ENCODE measurements at places on chromosomes 4 and X.

DNA sequence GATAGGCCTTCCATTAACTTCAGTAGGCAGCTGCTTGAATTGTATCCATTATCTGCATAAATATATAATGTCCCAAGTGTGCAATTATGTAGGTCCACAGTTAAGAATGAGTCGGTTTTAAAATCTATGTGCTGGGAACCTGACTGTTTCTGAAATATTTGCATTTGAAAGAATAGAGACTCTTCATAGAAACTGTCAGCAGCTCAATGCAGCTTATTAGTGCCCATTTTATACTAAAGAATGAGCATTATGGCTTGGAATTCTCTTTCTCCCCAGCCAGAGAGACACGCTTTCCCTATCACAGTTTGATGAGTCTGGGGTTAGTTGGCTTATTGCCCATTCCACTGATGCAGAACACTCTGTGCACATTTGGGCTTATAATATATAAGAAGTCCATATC lies 202.0 kb upstream of the PCDH7 start:
- no peak for DNase-seq

- no peak for DNase-seq
These were observed 159.8 kb downstream of the SLC4A4 start for GRCh38 chr4:71498625-71499024.

DNA sequence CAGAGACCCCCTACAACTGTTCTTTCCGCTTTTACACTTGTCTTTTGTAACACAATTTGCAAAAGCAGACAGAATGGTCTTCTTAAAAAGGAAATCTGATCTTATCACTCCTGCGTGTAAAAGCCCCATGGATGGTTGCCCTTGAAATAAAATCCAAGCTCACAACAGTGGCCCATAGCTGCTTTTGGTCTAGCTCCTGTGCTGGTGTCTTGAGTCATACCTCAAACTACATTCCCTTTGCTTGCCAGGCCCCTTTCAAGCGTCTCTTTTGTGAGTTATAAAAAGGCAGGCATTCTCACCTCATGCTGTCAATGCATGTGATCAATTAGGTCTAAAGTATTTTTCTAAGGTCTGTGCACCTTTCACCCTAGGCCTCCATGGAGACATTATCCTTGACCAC lies 27.6 kb downstream of the HPGD start:
- DNase-seq: no peak

- DNase-seq: no peak
These were observed 107.7 kb upstream of the BCOR start for GRCh38 chrX:40205471-40205870.

- DNase-seq: no peak
These were observed 22.2 kb downstream of the CCDC149 start for GRCh38 chr4:24890561-24891126.

DNA sequence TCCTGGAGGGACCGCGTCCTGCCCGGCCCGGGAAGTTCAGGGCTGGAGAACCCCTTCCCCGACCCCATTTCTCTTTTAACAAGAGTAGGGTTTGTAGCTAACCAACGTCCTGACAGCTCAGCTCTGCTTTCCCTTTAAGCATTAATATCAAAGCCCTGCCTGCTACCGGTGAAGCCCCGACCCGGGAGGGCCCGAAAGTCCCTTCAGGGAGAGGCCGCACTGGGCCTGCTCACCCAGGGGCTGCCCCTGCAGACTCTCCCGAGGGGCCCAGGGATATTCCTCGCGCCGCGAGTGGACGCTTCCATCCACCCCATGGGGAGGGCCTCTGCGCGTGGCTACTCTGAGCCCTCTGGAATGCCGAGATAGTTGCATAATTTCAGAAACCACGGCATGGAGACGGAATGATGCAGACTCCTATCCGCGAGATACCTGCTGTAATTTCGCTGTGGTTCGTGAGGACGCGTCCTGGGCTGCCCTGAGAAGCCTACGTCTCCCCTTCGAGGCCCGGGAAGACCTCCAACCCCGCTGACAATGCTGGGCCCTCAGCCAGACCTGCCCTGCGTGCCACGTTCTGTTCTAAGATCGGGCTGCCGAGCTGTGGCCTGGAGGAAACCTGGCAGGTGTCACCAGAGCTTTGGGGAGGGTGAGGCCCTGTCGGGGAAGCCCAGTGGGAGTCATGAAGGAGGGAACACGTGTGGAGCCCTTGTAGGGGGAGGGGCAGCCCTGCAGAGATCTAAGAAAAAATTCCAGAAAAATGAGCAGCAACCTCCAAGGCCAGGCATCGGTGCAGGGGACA lies 999 bp upstream of the CTBP1 start:
- DNase-seq: no peak

DNA sequence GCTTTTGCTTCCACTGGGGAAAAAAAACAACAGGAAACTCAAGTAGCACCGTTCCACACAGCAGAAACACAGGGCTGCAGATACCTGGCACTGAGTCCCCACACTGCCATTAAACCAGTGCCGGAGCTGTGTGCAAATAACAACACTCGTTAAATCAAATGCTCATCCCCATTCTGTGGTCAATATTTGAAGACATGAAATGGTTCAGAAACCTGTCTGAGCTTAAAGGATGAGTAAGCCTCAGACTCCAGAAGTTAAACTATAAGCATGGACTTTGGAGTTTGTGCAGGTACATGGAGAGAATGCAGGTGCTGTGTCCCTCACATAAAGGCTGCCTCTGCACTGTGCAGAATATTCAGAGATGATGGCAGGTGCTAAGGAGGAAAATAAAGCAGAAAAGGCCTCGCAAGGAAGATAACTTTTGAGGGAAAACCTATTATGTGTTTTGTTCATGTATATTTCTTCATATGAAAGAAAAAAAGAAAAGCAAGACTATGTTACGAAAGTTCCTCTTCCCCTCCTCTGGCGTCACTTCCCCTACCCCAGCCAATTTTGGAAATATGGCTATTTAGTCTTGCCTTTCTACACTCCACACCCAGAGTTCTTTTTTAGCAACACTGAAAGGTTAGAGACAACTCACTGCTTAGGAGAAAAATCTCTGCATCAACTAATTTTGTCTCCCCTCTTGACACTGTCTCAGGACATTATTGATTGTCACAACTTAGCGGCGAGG lies 4.6 kb downstream of the MPP1 start:
- DNase-seq: no peak

DNA sequence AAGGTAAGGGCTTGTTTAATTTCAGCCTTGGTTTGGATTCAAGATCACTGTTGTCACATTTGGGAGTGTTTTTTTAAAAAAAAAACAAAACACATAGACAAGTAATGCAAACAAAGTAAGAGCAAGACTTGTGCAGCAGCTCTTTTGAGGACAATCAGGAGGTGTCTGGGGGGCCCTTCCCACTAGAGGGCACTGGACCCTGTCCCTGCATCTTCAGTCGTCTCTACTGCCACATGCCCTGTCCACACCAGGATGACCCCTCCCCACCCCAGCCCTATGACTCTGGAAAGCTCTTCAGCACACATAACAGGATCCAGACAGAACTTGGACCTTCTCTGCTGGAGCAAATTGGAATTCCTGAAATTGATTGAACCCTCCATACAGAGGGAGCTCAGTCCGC lies 71.0 kb downstream of the USP46 start:
- no peak for DNase-seq

DNA sequence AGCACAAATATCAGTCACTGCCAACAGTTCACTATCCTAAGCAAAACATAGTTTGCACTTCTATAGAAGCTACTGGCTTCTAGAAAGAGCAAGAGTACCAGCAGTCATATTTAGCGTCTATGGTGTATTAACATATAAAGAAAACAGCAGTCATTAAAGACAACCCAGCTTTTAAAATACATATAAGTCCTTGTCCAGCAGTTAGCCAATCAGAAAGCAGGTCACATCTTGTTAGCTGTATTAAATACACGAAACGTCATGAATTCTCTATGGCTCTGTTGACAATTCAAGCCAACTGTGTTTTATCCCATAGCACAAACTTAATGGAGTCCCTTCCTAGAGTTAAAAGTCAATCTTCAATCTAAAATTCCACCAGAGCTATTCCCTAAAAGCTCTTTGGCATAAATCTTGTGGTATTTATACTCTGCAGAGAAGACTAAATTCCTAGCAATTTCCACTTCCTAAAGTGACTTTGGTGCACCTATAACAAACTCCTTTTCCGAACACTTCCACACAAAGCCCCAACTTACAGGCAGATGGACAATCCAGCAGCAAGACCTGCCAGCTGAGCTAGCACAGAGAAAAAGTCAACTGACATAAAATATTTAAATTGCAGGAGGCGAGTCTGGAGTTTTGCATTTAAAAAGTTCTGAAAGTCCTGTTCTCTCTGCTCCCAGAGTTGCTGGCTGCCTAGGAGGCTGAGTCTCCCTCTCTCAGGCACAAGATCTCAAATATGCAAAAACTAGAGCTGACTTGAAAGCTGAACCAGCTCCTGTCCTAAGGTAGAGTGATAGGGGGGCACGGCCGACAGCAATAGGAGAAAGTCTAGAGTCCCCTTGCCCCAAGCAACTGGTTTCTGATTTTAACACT lies 1.3 kb downstream of the LDB2 start:
- DNase-seq: no peak

- no peak for DNase-seq
These were observed 123.2 kb downstream of the RBM47 start for GRCh38 chr4:40506492-40506891.

- no peak for DNase-seq
These were observed 12.0 kb downstream of the RAB33B start for GRCh38 chr4:139465922-139466321.

DNA sequence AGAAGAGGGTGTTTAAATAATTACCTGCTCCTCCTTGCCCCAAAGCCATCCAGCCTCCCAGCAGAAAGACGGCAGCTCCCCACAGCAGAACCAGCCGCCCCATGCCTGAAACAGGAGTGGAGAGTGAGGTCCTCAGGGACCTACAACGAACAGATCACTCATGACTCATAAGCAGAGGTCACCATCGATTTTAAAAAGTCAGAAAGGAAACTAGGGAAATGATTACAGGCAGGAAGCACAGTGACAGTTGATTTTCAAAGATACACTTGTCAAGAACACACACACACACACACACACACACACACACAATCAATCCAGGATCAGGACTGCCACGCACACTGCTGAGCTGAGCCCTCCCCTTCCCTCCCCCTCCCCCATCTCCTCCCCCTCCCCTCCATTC lies at the start of gene CRLF2:
Gene CRLF2, minus strand, starts transcription at position 118 of the 400 bp plus-strand sequence. Its CDS starts 15 bp downstream, at position 103.
- DNase-seq: no peak

- no peak for DNase-seq
These were observed 33.9 kb downstream of the NAA11 start for GRCh38 chr4:79292008-79292407.

DNA sequence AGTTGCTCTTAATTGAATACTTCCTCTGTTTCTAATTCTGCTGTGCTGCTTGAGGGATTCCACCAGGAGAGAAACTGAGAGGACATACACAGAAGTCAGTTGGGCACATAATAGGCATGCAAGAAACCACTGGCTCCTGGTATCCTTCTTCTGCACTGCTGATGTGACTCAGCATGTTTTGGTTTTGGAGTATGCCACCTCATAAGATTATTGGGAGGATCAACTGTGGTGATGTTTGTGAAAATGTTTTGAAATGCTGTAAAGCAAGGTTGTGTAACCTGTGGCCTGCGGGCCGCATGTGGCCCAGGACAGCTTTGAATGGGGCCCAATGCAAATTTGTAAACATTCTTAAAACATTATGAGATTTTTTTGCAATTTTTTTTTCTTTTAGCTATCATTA lies 119.6 kb downstream of the GATB start:
- no peak for DNase-seq

GRCh38 chrX:63922221-63922620 lies 137.2 kb upstream of the ARHGEF9 start:
- DNase-seq: no peak

DNA sequence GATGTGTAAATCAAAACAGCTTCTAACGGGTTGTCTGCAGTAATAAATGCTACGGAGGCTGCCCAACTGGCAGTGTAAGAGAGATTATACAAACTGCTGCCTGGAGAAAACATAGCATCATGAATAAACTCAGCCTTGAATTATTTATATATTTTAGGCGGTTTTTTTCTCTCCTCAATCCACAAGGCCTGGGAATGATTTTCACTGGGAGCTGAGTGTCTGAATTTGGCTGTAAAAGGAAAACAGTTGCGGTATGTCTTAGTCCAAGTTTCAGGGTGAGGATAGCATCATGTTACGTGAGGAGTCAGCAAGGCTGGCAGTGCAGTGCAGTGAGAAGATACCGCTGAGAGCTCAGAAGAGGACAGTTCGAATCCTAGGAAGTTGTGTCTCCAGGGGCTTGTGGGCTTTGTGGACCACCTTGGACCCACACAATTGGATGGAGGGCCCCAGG lies 291.5 kb upstream of the BOD1L1 start:
- no peak for DNase-seq

- DNase-seq: no peak
These were observed 147.0 kb upstream of the HPGD start for GRCh38 chr4:174669270-174669669.

- DNase-seq: no peak
These were observed 17.5 kb downstream of the RFC1 start for GRCh38 chr4:39348371-39349315.

DNA sequence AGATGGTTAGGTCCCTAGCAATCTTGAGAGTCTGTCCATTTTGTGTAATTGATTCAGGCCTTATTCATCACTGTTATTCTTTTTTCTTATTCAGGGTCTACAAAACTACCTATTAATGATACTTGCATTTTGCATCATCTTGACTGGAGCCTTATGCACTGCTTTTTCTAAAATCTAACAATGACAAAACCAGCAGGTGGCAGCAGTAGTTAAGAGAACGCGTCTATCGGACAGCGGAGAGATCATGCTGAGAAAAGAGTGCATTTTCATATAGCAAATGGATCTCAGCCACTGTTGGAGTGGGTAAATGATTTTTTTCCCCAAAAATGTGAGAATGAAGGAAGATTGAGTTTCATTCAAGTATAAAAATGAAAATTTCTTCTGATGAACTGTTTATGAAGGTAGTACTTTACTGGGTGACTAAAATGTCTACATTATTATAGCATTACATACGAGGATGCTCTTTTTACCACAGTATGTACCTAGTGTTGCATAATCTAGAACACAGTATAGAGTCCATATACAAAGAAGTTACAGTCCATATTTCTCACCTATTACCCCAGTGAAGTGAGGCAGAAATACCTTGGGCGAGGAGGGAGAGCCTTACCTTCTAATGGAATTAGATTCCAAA lies 43.2 kb downstream of the TMEM144 start:
- DNase-seq: no peak

- no peak for DNase-seq
These were observed 75.5 kb upstream of the TLR3 start for GRCh38 chr4:185993328-185993973.

DNA sequence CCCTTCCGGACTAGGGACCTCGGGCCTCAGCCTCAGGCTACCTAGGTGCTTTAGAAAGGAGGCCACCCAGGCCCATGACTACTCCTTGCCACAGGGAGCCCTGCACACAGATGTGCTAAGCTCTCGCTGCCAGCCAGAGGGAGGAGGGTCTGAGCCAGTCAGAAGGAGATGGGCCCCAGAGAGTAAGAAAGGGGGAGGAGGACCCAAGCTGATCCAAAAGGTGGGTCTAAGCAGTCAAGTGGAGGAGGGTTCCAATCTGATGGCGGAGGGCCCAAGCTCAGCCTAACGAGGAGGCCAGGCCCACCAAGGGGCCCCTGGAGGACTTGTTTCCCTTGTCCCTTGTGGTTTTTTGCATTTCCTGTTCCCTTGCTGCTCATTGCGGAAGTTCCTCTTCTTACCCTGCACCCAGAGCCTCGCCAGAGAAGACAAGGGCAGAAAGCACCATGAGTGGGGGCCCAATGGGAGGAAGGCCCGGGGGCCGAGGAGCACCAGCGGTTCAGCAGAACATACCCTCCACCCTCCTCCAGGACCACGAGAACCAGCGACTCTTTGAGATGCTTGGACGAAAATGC lies at the start of gene WAS:
Gene WAS, plus strand, starts transcription at position 389 of the 572 bp plus-strand sequence. Its CDS starts 55 bp downstream, at position 444.
- no peak for DNase-seq

- DNase-seq: no peak
These were observed 92.5 kb downstream of the RAPGEF2 start for GRCh38 chr4:159195361-159195769.

- DNase-seq: no peak
These were observed 121.4 kb downstream of the SPRY1 start for GRCh38 chr4:123517971-123518370.

Data from stimulated activated CD8-positive, alpha-beta memory T cell treated with anti-CD3 and anti-CD28 coated beads, Interleukin-7, amount 100 ng/mL, for 1 hour (primary cell).